ENCODE measurements at places on chromosomes 4 and X. TPM values are rescaled to one million over a fixed set of nuclear protein-coding genes. Genes with fewer than 3 reads are reported as not detected.

Gene PDCL2
- total RNA-seq: not detected

Gene MAP3K15
- under 0.01 TPM for total RNA-seq

Gene PNMA6F
- total RNA-seq: not detected

Gene INTU
- 2.9 TPM for total RNA-seq

Gene MAGEE1
- 1.2 TPM for total RNA-seq

Gene NAT8L
- total RNA-seq: 0.32 TPM

Gene NSD2
- 79.6 TPM for total RNA-seq

Gene CSN1S1
- 0.32 TPM for total RNA-seq

Gene PDZD4
- total RNA-seq: not detected

Gene RBMXL3
- not detected for total RNA-seq

Gene CXCL11
- 12.0 TPM for total RNA-seq

Gene GAB1
- 15.3 TPM for total RNA-seq

Gene DUSP9
- total RNA-seq: 0.15 TPM

Gene RHOXF1
- not detected for total RNA-seq

Gene C1QTNF7
- not detected for total RNA-seq

Gene CXCL6
- 6.4 TPM for total RNA-seq

Gene DCAF4L1
- under 0.01 TPM for total RNA-seq

Gene TLL1
- 10.1 TPM for total RNA-seq

Gene SPIN4
- 3.8 TPM for total RNA-seq

Gene SRPK3
- total RNA-seq: not detected

Gene ZNF732
- 0.97 TPM for total RNA-seq

Gene CT45A10
- total RNA-seq: not detected

Gene KLKB1
- not detected for total RNA-seq

Gene ENAM
- total RNA-seq: not detected

Gene CT55
- not detected for total RNA-seq

Gene ALB
- total RNA-seq: not detected

Gene TEX13D
- not detected for total RNA-seq

Gene DRP2
- 0.15 TPM for total RNA-seq

Gene GAGE1
- not detected for total RNA-seq

Gene MAGEA1
- total RNA-seq: not detected

Gene CT45A6
- not detected for total RNA-seq

Gene ASIC5
- total RNA-seq: not detected

Gene FDCSP
- total RNA-seq: not detected

Gene HS6ST2
- total RNA-seq: 1.3 TPM

Gene NDNF
- total RNA-seq: not detected

Gene SNCA
- total RNA-seq: 160 TPM

Gene NRK
- total RNA-seq: 1.4 TPM

Gene QRFPR
- not detected for total RNA-seq

Gene ADRA2C
- not detected for total RNA-seq

Gene OTC
- total RNA-seq: not detected

Gene STOX2
- total RNA-seq: under 0.01 TPM

Gene TRIM61
- under 0.01 TPM for total RNA-seq

Gene CSAG2
- total RNA-seq: not detected

Gene PCSK1N
- not detected for total RNA-seq

Gene YY2
- 1.2 TPM for total RNA-seq

Gene KIAA1210
- not detected for total RNA-seq

Data from epithelial cell of umbilical artery (primary cell).